ENCODE measurements at places on chromosomes 12 and 14.

- no peak for DNase-seq
Measured at GRCh38 chr14:55689981-55690871, 110.2 kb downstream of the KTN1 start.

DNA sequence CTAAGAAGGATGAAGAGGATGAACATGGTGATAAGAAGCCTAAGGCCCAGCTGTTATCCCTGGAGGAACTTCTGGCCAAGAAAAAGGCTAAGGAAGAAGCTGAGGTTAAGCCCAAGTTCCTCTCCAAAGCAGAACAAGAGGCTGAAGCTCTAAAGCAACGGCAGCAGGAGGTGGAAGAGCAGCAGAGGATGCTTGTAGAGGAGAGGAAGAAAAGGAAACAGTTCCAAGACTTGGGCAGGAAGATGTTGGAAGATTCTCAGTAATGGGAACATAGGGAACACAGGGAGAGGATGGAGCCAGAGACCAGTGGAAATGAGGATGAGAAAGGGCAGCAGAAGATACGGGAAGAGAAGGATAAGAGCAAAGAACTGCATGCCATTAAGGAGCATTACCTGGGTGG is 27.5 kb upstream of the KRT77 start:
- no peak for DNase-seq

DNA sequence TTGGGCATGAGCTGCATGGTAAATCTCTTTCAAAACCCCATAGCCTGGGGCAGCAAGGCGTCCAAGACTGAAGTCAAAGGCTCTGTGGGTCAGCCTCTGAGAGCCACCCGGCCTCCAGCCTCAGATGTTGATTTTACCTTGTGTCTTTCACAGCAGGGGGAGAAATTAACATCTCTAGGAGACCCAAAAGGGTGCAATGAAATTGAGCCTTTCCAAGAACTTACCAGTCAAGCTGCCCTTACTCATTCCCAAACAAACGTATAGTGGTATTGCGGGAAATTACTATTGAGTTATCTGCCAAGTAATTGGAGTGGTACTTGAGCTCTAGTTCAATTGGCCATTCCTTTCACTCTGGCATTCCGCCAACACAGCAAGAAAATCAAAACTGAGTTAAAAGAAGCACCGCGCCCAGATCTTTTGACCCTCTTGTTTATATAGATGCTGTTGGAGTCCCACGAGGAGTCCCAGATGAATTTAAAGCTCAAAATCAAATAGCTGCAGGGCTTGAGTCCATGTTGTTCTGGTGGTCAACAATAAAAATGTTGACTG is 380.7 kb upstream of the SYT1 start:
- no peak for DNase-seq

GRCh38 chr14:58825606-58826005 is 187.8 kb downstream of the DACT1 start:
- DNase-seq: no peak

Data from activated T-helper 1 cell treated with anti-CD3 and anti-CD28 coated beads, Interleukin-2, amount 50 U/mL, for 16 hours (primary cell).